ENCODE measurements at places on chromosomes 13 and 19. TPM values are rescaled to one million over a fixed set of nuclear protein-coding genes. Genes with fewer than 3 reads are reported as not detected.

Gene CYP2B6
- total RNA-seq: not detected

Gene CACNG7
- 0.29 TPM for total RNA-seq

Gene EFNA2
- 0.21 TPM for total RNA-seq

Gene GPC5
- total RNA-seq: not detected

Gene NLRP7
- total RNA-seq: not detected

DNA sequence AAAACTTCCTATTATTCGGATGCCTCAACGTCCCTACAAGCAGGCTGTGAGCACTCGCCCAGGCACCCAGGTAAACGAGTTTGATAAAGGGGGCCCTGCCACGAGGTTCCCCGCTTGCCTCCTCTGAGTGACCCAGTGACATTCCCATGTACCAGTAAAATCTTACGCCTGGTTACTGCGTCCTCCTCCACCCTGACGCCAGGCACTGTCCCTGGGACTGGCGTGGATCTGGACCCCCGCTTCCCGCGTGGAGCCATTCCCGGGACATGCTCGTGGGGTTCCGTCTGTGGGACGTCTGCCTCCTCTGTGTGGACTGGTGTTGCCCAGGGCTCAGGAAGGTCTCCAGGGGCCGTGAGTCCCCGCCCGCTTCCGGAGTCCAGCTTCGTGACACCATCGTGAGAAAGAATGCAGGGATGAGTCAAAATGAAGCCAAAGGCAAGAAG, 407 bp upstream of the ZNF550 start:
- DNase-seq: peak; percentile 92

DNA sequence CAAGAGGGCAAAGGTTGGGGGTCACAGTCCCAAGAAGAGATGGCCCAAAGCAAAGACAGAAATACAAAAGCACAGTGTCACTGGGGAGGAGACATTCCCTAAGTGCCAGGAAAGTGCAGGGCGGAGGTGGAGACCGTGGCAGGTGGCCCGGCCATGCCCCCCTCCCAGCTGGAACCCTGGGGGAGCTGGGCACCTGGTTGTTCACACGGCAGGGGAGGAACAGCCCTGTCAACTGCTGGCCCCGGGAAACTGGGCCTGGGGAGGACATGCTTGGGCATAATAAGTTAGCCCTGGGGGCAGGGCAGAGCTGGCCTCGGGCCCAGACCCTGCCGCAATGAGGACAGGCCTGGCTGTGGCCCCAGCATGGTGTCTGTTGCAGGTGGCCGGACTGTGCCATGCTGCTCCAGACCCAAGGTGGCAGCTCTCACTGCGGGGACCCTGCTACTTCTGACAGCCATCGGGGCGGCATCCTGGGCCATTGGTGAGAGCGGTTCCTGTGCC, 7.4 kb downstream of the HPN start:
- DNase-seq: no peak

- DNase-seq: no peak
These were observed 1074.3 kb upstream of the PCDH9 start for GRCh38 chr13:68304286-68304893.

GRCh38 chr13:107845911-107846310, 369.4 kb downstream of the LIG4 start:
- no peak for DNase-seq

- DNase-seq: no peak
These were observed 157.8 kb downstream of the TNFSF13B start for GRCh38 chr13:108427355-108427754.

GRCh38 chr13:31444266-31444856, 244.6 kb downstream of the B3GLCT start:
- no peak for DNase-seq

- peak; percentile 40 for DNase-seq
These were observed 154.0 kb upstream of the GPR12 start for GRCh38 chr13:26914624-26915023.

DNA sequence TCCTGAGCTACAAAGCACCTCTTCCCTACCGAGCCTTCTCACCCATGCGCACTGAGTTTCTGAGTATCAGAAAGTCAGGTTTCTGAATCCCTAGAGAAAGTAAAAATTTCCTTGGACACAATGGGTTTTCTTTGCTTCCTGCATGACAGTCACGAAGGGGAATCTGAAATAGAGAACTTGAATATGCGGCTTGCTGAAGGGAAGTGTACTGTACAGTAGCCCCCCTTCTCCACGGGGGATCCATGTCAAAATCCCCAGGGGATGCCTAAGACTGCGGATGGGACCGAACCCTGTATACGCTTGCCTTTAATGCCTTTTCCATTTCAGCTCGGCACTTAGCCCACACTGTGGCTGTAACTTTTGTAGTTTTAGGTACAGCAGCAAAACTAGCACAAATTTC, 107.9 kb downstream of the GGACT start:
- DNase-seq: no peak

DNA sequence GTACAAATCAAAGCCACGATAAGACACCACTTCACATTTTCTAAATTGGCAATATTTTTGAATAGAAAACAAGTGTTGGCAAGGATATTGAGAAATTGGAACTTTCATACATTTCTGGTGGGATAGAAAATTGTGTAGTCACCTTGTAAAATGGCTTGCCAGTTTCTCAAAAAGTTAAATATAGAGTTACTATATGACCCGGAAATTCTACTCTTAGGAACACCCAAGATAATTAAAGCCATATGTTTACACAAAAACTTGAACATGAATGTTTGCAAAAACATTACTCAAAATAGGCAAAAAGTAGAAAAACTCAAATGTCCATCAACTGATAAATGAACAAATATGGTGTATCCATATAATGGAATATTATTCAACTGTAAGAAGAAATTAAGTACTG, 552.5 kb downstream of the TBC1D4 start:
- no peak for DNase-seq

DNA sequence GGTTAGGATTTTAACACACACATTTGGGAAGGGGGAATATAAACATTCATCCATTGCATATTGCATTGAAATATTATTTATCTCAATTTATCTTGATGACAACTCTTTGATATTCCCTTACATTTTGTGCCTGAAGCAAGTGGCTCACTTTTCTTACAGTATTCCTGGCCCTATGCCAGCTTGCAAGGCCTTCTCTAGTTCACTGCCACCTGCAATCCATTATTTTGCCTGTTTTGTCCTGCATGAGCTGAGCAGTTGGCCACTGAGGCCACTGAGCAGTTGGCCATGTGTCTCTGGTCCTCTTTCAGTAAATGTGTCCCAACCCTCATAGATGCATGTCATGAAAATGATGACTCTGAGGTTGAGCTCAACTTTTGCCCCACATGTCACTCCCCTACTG, 49.8 kb downstream of the CBY2 start:
- DNase-seq: no peak

All from Daoy (cell line).